ENCODE measurements at places on chromosomes 13 and 19.

- no peak for DNase-seq
These were observed 222.4 kb downstream of the UQCRFS1 start for GRCh38 chr19:28990522-28990921.

- peak; percentile 50 for DNase-seq
These were observed 13.6 kb downstream of the LTBP4 start for GRCh38 chr19:40614622-40615411.

GRCh38 chr19:40693150-40693788 lies 2.8 kb upstream of the NUMBL start:
- no peak for DNase-seq

DNA sequence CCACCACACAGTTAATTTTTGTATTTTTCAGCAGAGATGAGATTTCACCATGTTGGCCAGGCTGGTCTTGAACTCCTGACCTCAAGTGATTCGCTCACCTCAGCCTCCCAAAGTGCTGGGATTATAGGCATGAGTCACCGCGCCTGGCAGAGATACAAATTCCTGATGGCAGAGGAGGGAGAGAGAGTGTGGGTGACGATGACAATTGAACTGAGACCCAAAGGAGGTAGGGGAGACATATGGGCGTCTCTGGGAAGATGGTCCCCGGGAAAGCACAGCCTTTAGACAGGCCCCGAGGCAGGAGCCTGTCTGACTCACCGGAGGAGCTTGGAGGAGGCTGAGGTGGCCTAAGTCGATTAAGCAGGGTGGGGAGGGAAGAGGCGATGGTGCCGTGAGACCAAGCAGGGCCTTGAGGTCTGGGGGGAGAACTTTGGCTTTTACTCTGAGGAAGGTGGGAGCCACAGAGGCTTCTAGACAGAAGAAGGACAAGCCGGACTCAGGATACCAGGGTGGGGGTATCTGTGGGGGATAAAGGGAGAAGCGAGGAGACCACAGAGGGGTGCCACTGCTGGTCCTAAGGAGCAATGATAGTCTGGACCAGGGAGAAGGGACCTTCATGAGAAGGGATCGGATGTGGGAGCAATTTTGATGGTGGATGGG lies 38.2 kb downstream of the ARRDC2 start:
- DNase-seq = no peak

GRCh38 chr13:30192320-30193093 lies 114.8 kb downstream of the KATNAL1 start:
- DNase-seq = no peak

- DNase-seq = no peak
These were observed 24.1 kb upstream of the FRY start for GRCh38 chr13:32007494-32007893.

DNA sequence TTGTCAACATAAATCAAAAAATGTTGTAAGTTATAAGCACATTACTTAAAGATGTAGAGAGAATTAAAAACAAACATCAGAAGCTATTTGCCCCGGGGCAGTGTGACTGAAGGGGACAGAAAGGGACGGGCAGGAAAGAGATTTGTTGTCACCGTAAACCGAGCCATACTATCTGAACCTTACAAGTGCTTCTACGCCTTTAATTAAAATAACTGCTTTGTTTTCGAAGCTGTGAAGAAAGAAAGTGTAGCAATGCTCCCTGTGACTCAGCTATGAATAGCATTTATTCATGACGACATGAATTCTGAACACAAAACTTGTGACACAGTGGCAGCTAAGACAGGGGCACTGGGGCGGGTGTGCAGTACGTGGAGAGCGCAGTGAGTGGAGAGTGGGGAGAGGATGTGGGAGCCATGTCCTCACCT lies 30.0 kb downstream of the ZNF787 start:
- no peak for DNase-seq

- DNase-seq = peak; percentile 70
These were observed 712 bp downstream of the BBC3 start for GRCh38 chr19:47230054-47230920.
